ENCODE measurements at places on chromosomes 2 and 18. TPM values are rescaled to one million over a fixed set of nuclear protein-coding genes. Genes with fewer than 3 reads are reported as not detected.

Gene GAL3ST2
- not detected for total RNA-seq

Gene CD207
- 0.74 TPM for total RNA-seq

GRCh38 chr2:129464631-129465030 lies 514.8 kb upstream of the RAB6C start:
- no peaks in the 10 kb centered on the region for H3K4me1 ChIP-seq
- no peak overlapping the region for H3K4me3 ChIP-seq
- H3K36me3 ChIP-seq = no peaks in the 10 kb centered on the region
- no peak for DNase-seq
- H3K27ac ChIP-seq = no peak overlapping the region
- peaks cover 2% of the 10 kb centered on the region for H3K27me3 ChIP-seq

GRCh38 chr2:54558188-54559005 lies 102.3 kb downstream of the SPTBN1 start:
- peaks cover 80% of the 10 kb centered on the region for H3K4me1 ChIP-seq
- H3K27me3 ChIP-seq = peaks cover 45% of the 10 kb centered on the region
- peak overlapping the region; percentile 96 for H3K27ac ChIP-seq
- DNase-seq = peak; percentile 54
- H3K36me3 ChIP-seq = peaks cover 35% of the 10 kb centered on the region

- DNase-seq = no peak
- H3K4me1 ChIP-seq = peaks cover 89% of the 10 kb centered on the region
- no peak overlapping the region for H3K4me3 ChIP-seq
- no peak overlapping the region for H3K27ac ChIP-seq
These were observed 39.1 kb downstream of the TMEM163 start for GRCh38 chr2:134679745-134680144.

DNA sequence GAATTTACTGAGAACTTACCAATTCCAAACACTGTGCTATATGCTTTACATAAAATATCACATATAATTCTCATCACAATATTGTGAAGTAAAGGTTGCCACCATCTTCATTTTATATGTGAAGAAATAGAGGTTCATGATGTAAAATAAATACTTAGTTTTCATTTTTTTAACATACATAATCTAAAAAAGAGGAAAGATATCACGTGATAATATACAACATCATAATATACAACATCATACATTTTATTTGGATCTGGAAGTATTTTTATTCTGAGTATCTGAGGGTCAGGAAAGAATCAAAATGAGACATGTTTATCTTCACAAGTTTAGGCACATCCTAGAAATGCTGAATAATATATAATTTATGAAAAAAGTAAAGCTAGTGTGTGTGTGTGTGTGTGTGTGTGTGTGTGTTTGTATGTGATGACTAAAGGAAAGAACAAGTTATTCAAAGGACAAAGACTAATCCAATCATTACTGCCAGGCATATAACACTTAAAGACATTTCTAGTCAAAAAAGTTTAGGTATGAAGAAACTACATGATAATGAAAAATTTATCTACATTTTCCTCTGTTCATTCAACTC lies 65.5 kb upstream of the ARHGAP15 start:
- H3K36me3 ChIP-seq = no peaks in the 10 kb centered on the region
- no peak overlapping the region for H3K4me3 ChIP-seq
- H3K27ac ChIP-seq = no peak overlapping the region
- no peaks in the 10 kb centered on the region for H3K4me1 ChIP-seq
- H3K27me3 ChIP-seq = peaks cover 2% of the 10 kb centered on the region
- DNase-seq = no peak

Data from endothelial cell (in vitro differentiated cells).